ENCODE measurements at places on chromosomes 3 and 15.

DNA sequence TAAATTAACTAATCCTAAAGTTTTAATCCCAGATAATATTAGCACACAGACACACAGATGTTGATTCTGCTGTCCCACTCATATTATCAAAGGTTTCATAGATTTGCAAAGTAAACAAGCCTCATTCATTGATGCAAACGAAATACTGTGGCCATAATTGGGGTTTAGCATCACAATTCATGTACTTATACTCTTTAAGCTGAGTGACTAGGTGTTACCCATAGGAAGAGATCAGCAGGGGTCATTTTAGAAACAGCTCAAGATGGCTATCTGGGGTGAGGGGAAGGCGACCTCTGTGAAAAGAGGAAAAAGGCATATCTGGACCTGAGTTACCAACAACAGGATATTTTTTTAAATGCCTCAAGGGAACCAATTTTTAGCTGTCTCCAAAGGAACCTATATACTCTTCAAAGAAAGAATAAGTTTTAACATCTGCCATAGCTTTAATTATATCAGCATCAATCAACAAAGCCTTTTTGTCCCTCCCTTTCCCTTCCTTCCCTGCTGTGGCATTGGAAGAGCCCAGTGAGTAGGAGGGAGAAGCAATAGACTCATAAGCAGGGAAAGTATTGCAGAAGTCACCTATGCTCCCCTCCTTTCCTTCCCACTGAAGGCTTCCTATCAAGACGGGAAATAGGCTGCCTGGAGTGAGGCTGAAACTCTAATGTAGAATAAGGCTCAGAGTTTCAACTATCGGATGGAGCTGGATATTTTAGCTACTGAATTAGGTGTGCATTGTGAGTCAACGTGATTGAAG, 553.4 kb downstream of the ZIC1 start:
- no peak for DNase-seq

DNA sequence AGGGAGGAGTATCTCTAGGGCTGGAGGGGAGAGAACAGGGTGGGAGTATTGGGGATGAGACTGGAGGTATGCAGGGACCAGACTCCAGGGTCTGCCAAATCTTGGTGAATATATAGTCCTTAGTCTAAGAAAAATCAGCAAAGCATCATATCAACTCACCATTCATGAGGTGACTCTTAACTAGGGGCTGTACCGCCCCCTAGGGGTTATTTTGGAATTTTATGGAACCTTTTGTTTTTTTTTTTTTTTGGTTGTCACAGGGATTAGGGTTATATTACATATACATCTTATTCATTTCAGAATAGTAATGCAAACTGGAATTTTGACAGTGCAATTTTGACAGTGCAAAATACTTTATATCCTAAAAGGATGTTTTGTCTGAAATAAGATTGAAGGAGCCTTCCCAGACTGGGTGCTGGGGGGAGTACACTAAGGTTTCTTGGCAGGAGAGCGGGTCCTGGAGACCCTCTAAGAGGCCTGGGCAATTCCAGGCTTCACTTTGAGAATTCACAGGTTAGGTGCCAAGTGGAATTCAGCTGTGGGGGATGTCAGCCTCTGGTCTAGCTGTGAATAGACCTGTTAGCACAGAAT, 7.5 kb downstream of the CMTM7 start:
- DNase-seq: no peak

- DNase-seq: no peak
Observed at GRCh38 chr15:43056696-43057095, 49.1 kb downstream of the UBR1 start.

DNA sequence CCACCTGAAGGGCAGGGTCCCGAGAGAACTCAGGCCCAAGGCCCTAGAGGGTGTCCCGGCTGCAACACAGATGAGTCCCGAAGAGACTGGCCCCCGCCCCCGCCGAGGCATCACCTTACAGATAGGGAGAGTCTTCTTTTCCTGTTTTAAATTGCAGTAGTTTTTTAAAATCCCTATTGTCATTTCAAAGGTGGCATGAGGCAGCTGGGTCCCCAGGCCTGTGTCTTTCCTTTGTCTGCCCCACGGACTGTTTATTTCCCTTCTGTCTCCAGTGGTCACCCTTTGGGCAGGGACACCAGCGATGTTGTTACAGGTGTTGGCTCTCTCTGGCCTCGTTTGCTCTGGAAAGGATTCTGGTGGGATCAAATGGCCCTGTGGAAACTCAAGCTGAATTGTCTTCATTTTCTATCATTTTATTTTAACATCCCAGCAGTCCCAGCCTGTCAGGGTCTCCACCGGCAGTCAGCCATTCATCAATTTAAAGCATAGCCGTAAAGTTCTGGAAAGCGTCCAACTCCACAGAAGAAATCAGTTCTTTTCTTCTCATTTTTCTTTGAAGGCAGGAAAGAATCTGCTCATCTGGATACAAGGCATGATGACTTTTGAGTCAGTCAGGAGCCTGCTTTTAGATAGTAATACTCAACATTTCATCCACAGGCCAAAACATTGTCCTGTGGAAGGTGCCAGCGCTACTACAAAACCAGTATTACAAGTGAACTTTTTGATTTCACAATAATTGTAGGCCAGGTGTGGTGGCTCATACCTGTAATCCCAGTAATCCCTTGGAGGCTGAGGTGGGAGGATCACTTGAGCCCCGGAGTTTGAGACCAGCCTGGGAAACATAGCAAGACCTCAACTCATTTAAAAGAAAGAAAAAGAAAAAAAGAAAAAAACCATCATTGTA, 96.2 kb downstream of the HES1 start:
- DNase-seq: no peak

- no peak for DNase-seq
Observed at GRCh38 chr3:120567370-120568201, 28.6 kb upstream of the NDUFB4 start.

- DNase-seq: no peak
Observed at GRCh38 chr3:197810901-197811300, 19.8 kb downstream of the LRCH3 start.

GRCh38 chr3:28980631-28981030, 300.2 kb upstream of the RBMS3 start:
- DNase-seq: no peak

DNA sequence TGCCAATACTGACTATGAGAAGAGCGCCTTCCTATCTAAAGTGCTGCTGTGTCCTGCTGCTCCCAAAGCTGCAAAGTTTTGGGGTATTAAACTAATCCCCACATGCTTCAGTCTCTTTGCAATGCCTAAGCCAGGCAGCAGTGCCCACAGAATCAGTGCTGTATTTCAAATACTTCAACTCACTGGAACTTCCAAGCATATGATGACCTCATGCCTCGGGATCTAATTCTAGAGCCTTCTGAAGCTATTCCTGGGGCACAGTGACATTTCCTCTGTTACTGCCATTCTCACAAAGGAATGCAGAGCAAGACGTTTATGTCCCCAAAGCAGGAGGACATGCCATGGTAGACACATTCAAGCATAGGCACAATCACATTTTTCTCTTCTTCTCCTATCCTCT, 78.5 kb downstream of the CD200 start:
- no peak for DNase-seq

DNA sequence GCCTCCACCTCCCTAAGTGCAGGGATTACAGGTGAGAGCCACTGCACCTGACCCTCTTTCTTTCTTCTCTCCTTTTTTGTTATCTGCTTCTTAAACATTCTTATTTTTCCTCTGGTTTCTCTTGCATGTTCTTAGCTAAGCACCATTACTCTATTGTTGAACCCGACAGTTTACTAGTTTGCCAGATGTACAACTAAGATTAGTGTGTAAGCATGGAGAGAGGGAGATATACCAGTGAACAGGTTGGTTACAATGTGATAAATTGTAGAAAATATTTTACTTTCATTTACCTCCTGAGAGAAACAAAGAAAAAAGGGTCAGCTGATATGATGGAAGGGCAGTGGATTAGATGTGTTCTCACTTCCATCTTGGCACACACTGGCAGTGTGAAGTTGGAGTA, 4.9 kb downstream of the HAUS2 start:
- DNase-seq: no peak

- DNase-seq: no peak
Observed at GRCh38 chr3:88076712-88077111, 17.7 kb downstream of the ZNF654 start.

DNA sequence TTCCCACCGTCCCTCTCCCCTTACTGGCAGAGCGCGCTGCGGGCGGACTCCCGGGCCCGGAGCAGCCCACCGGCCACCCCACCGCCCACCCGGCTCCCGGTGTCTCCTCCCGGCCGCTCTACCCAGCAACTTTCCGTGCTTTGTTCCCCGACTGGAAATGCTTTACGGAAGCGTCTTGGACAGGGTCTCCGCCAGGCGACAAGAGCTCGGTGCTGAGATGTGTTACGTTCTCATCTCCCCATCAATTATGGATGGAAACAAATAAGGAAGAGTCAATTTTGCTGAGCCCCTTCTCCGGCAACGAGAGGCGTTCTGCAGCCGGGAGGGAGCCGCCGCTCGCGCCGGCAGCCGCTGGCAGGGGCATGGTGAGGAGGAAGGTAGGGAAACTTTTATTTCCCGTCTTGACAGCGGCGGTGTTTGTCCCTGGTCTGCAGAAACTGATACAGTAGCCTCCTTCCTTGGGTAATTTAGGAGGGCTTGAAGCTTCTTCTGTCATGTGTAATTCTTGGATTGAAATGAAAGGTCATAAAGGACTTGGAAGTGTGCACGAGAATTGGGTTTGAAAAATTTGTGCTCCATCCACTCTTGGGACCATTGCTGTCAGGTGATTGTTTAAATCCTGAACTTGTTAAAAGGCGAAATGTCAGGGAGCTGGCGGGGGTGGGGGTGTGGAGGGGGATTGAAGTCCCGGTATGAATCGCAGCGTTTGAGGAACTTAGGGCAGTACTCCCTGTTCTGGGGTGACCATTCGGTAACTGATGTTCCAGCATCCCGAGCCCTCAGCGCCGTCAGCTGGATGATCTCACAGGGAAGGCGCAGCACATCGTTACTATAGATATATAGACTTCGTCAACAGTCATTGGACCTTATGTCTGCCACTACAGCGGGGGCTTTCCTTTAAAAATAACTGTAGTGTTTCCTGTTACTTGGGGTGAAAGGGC, 1.5 kb downstream of the SEMA6D start:
- DNase-seq: no peak

GRCh38 chr3:193960487-193961274, 175.3 kb upstream of the HES1 start:
- no peak for DNase-seq

Measured in brain pericyte (primary cell).